ENCODE measurements at places on chromosomes 12 and 14.

DNA sequence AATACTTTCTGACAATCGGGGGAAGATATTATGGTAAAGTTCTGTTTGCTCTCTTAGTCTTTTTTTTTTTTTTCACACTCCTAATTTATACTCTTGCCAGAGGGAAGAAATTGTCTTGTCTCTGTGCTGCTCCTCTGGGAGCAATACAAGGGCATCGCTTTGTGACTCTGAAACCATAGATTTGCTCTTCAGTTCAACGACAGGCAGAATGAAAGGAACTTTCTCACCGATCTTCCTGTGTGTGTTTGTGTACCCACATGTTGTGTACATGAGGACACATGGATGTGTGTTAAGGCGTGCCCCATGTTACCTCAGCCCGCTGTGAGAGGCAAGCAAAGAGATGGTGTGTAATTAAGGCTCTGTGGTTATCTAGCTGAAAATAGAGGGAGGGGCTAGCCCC lies 457.6 kb downstream of the EGLN3 start:
- no peak for DNase-seq

- DNase-seq, result no peak
Measured at GRCh38 chr14:59186306-59186705, 2.2 kb upstream of the DAAM1 start.

GRCh38 chr12:49843876-49844437 lies 1.1 kb upstream of the BCDIN3D start:
- no peak for DNase-seq

DNA sequence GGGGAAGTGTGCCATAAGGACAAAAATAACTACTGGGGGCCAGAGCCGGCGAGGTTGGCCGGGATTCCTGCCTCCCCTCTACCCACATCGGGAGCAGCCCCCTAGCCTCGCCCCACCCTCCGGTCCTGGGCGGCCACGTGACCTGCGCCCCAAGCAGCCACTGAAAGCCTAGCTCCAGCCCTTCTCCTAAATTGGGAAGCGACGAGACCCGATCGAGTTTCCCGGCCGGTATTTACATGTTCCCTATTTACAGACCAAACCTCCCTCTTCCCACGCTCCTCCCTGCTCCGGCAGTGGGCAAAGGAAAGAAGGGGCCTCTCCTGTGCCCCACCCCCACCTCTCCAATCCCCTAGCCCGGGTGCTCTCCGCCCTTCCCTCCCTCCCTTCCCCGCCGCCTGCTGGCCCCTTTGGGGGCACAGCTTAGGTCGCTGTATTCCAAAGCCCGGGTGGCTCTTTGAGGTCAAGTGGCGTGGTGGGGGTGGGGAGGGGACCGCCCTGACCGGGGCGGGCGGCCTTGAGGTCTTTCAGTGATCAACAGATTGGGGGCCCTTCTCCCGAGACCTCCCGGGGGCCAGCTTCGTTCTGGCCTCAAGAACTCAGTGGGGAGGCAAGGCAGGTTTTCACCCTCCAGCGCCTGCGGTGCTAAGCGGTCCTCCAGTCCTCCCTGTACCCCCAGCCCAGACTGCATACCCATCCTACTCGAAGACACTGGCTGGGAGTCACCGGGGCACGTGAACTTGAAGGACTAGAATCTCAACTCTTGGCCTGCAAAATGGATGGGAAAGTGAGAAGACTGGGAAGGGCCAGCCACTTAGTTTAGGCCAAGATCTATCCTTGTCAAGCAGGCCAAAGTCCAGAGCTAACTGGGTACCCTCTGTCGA lies 6.3 kb upstream of the CTDSP2 start:
- DNase-seq, result no peak

- no peak for DNase-seq
Measured at GRCh38 chr14:95548328-95548929, 13.6 kb downstream of the GLRX5 start.

DNA sequence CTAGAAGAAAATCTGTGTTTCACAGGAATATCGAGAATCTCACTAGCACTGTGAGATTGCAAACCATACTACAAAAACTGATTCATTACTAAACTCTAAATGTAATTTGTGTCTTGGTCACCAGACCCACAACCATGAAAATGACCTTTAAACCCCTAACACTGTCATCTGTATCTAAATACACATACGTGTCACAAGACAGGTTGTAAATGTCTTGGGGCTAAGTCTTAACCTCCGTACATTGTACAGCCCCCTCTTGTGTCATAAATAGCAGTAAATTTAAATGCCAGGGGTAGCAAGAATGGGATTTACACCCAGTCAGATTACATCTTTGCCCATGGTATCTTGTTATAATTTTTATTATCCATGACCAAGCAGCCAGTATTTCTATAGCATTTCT lies 117.3 kb downstream of the GPR135 start:
- no peak for DNase-seq

DNA sequence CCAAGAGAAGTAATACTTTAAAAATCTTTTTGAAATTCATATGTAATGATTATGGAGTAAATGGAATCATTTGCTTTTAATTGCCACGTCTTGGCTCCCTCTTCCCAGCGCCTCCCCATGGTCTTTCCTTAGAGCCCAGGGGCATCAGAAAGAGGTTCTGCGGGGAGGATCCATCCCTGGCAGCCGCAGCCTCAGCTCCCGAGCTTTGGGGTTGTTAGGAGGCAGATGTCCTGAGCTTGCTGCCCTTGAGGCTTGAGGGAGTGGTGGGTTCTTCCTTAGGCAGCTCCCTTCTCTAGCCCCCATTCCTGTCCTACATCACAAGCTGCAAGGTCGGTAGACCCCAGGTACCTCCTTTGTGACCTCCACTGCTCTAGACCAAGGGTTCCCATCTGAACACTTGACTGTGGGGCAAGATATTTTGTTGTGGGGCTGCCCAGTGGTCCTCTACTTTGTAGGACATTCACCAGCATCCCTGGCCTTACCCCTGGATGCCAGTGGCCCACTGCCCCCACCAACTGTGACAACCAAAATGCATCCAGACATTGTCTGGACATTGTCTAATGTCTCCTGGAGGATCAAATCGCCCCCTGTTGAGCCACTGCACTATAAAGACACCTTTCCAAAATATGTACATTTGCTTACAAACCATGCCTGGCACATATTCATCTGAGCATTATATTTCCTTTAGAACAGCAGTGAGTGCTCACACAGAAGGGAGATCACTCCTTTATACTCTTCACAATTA lies 6.3 kb downstream of the PPP2R5C start:
- DNase-seq, result no peak

GRCh38 chr12:4323396-4323795 lies 2.4 kb downstream of the TIGAR start:
- no peak for DNase-seq

- no peak for DNase-seq
Measured at GRCh38 chr14:53167602-53168328, 14.6 kb upstream of the DDHD1 start.

- no peak for DNase-seq
Measured at GRCh38 chr14:59271734-59272133, 83.3 kb downstream of the DAAM1 start.

- DNase-seq, result no peak
Measured at GRCh38 chr12:5134861-5135525, 91.3 kb downstream of the KCNA5 start.

DNA sequence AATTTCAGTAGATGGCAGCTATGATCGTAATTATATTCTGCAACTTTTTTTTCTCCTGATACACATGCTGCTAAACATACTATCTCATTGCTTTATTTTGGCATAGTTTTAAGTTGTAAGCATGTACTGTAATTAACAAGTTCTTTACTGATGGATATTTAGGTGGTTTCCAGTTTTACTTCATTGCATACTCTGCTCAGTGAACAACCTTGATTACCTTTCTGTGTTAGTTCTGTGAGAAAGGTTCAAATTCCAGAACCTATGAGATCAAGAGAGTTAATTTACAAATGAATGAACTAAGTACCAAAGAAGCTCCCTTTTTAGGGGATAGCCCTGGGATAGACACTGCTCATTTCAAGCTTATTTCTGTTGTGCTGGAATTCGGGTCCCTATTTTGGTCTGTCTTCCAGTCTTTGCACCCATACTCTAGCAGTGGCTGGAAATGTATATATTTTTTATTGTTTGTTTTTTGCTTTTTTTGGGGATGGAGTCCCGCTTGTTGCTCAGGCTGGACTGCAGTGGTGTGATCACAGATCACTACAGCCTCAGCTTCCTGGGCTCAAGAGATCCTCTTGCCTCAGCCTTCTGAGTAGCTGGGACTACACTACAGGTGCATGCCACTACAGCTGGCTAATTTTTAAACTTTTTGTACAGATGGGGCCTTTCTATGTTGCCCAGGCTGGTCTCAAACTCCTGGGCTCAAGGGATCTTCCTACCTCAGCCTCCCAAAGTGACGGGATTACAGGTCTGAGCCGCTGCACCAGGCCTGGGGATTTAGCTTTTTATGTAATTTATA lies 10.6 kb downstream of the PAPOLA start:
- no peak for DNase-seq

- no peak for DNase-seq
Measured at GRCh38 chr12:96171905-96172304, 22.3 kb upstream of the ELK3 start.

DNA sequence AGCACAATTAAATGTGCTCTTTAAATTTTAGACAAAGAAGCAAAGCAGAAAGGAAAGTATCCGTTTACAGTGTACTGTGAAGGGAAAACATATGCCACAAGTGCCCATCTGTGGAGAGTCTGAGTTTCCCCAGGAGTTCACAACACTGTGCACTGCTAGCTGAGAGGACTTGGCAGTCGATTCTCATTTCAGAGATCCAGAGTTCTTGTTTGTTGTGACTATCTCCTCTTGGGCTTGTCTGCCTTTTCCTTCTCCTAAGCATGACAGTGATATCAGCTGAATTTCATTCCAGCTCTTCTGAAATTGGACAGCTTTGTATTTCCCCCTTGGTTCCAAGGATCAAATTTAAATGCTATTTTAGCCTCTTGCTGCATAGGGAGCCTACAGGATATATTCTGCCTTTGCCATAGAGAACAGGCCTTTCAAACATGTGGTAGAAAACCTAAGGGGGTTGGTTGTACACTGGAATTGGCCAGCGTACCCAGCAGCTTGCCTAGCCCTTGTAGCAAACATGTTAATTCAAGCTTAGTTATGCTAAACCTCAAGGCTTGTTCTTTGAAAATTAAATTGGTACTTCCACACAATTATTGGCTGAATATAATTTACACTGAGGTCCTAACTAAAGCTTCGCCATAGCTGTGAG lies 259.2 kb upstream of the NOVA1 start:
- no peak for DNase-seq

DNA sequence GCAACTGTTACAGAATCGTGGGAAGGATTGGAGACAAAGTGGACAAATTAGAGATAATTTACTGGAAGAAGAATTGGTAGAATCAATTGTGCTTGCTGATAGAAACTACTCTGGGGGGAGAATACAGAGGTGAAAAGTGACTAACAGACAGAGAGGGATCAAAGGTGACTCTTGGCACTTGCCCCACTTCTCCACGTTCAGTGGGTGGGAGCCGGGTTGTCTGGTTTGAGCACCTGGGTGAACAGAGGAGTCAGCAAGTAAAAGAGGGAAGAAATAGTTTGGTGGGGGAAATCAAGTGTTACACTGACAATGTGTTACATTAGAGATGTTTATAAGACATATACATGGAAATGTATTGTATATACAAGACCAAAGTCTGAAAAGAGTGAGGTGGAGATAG lies 69.1 kb downstream of the PPP2R5E start:
- DNase-seq, result no peak

DNA sequence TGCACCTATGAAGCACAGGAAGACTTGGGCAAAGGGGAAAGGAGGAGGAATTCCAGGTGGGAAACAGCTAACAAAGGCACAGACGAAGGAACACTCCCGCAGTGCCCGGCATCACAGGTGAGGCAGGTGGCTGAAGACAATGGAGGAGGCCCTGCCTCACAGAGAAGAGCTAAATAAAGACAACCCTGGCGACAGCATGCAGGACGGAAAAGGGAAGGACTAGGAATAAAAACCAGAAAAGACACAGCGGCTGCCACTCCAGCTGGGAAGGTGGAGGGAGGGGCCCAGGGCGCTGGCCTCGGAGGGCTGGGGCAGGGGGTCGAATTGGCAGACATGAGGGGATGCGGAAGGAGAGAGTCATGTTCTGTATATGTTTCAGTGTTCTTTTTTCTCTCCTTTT lies 43.0 kb upstream of the ANO2 start:
- DNase-seq, result no peak

DNA sequence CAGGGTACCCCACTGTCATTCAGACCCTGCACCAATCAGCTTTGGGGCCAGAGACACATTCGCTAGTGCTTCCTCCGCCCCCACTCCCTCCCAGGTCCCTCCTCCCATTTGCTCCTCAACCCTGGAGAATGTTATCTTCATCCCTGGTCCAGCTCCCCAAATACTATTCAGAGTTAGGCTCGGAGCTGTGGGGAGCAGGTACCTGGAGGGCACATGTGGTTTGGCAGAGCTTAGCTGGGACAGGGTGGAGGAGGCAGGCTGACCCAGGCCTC lies 19.5 kb downstream of the VSX2 start:
- no peak for DNase-seq

GRCh38 chr12:119258149-119258548 lies 76.4 kb upstream of the CCDC60 start:
- no peak for DNase-seq

DNA sequence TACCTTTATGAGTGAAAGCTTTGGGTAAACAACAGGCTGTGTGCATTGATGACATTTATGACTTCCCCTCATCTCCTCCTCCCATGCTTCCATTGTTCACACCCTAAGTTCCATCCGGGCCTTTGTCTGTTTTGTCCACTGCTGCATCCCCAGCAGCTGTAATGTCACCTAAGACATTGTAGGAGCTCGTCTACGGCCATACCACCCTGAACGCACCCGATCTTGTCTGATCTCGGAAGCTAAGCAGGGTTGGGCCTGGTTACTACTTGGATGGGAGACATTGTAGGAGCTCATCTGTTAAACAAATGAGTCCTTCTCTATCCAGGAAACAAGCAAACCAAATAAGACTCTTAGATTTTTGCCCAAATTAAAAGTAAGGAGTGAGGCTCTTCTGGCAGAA lies 40.4 kb upstream of the SYCP3 start:
- DNase-seq, result no peak

- DNase-seq, result no peak
Measured at GRCh38 chr12:70605976-70606375, 31.3 kb downstream of the PTPRB start.

- DNase-seq, result no peak
Measured at GRCh38 chr14:99256483-99256874, 15.5 kb downstream of the BCL11B start.

DNA sequence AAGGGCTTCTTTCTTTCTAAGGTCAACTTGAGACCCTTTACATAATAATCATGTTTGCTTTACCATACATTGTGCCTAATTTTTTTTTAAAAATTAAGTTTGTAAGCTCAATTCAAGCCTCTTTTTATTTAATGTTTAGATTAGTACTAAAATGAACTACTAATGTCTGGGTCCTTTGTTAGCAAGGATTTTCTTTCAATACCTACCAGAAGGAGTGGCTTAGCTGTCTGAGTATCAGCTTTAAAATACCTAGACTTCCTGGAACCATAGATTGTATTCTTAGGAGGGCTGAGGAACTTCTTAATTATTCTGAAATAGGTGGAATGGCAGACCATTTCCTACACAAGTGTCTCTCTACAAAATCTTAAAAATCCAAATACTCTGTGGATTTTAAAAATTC lies 122.1 kb downstream of the HMGA2 start:
- DNase-seq, result no peak

- no peak for DNase-seq
Measured at GRCh38 chr14:85531141-85531586, 1.2 kb downstream of the FLRT2 start.

All from stromal cell of bone marrow (primary cell).